ENCODE measurements at places on chromosomes 4 and X.
A peak's percentile ranks its signal among the peaks of the same experiment; 100 is the strongest.

- DNase-seq: no peak
These were observed 119.2 kb downstream of the IRF2 start for GRCh38 chr4:184355111-184355604.

- no peak for DNase-seq
These were observed 28.4 kb downstream of the CXCL1 start for GRCh38 chr4:73897380-73898136.

- no peak for DNase-seq
These were observed 13.6 kb downstream of the UVSSA start for GRCh38 chr4:1360423-1361283.

DNA sequence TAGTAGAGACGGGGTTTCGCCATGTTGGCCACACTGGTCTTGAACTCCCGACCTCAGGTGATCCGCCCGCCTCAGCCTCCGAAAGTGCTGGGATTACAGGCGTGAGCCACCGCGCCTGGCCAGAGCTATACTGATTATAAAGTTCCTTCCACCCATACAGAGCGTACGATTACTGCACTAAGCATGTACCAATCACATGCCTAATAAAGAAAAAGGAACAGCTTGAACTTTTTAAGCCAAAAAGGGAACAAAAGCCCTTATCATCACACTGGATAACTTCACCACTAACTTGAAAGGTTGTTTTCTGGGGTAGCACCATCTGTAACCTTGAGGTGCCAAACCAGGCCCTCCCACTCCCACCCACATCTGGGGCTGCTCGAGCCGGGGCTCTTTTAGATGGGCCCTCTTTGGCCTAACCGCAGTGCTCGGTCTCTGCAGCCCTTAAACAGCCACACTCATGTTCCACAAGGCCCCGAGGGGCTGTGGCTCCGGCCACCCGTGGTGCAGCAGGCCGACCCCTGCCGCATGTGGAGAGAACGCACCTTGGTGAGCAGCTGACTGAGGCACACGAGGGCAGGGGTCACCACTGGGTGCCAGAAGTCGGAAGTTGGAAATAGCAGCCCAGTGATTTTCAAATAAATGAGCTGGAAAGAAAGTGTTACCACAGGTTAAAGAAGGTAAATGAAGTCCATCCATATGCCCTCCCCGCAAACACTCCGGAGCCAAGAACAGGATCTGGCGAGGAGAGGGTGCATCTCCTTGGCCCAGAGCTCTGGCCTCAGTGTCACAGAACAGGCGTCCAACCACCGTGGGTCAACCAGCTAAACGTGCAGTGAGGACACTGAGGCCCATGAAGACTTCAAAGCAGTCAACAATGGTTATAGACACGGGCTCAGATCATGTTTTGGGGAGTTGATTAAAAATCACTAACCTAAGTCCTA is 18.4 kb downstream of the NOP14 start:
- DNase-seq: no peak

GRCh38 chrX:39194673-39195072 is 393.4 kb downstream of the MID1IP1 start:
- DNase-seq: no peak

GRCh38 chr4:72286185-72286584 is 254.4 kb downstream of the NPFFR2 start:
- no peak for DNase-seq

GRCh38 chrX:41435708-41436107 is 11.4 kb upstream of the NYX start:
- no peak for DNase-seq

DNA sequence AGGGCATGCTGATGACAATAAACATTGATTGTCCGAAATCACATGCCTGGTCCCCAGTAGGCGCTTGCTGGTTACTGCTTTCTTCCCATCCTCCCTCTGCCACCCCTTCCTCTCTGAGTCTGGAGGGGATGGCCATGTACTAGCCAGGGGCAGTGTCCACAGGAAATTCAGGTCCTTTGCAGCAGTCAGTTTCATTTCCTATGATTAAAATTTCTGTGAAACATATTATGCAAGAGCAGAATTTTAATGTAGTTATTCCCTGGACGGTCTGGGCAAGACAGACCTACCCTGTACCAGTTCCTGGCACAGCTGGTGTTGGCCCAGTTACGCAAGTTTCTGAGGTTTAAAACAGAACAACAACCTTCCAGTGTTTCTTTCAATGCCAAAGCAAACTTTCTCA is 28.2 kb upstream of the TLR2 start:
- DNase-seq: no peak

DNA sequence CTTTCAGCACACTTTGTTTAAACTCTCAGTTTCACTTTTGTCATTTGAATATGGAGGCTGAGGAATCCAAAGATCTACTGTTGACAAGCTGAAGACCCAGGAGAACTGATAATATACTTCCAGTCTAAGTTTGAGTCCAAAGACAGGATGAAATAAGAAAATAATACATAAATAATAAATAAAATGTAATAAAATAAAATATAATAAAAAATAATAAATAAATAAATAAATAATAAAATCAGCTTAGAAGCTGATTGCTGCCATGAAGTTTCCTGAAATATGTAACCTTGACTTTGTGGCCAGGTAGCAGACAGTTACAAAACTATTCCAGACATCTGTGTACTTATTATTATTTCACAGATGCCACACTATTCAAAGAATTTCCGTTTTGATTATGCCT is 55.0 kb downstream of the NPY2R start:
- DNase-seq: no peak

DNA sequence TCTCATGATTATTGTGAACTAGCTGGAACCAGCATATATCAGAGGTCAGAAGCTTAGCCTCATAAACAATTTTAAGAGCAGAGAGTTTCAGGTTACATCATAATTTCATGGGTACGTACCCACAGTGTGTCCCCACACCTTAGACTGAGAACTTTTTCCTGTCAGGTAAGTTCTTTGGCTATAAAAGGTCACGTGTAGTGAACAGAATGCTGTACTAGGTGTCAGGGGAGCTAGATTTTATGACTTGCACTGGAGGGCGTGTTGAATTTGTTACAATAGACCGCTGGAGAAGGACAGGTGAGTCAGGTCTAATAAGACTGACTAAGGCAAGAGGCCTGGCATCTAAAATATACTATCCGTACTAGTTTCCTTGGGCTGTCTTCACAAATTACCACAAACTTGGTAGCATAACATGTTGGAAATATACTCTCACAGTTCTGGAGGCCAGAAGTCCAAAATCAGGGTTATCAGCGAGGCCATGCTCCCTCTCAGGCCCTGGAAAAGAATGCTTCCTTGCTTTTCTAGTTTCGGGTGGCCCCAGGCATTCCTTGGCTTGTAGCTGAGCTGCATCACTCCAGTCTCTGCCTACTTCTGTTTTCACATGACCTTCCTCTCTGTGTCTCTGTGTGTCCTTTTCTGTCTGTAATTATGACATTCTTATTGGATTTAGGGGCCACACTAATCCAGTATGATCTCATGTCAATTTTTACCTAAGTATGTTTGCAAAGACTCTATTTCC is 512.0 kb upstream of the NR3C2 start:
- no peak for DNase-seq

DNA sequence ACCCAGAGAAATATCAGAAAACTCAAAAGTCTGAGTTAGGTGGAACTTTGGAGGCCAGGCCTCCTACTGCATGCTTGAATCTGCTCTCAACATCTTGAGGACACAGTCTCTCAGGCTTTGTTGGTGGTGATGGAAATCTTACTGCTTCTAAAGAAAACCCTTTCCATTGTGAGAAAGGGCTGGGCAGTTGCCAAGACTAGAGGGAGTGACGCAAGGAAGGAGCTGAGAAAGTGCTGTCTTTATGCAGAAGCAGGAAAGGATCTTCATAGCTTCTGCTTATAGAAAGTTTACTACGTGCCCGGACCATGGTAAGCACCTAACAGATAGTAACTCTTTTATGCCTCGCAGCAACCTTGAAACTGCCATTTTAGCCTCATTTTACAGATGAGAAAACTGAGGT is 2.4 kb upstream of the CRMP1 start:
- DNase-seq: no peak

GRCh38 chr4:127849505-127850234 is 31.0 kb upstream of the PLK4 start:
- no peak for DNase-seq

GRCh38 chrX:148854306-148854705 is 353.9 kb downstream of the AFF2 start:
- DNase-seq: no peak

GRCh38 chr4:41360921-41361793 is 104.4 kb downstream of the UCHL1 start:
- no peak for DNase-seq

GRCh38 chrX:5632887-5633286 is 595.8 kb downstream of the NLGN4X start:
- no peak for DNase-seq

GRCh38 chr4:139986106-139986505 is 167.9 kb downstream of the MAML3 start:
- DNase-seq: no peak

- DNase-seq: peak; percentile 57
These were observed 789 bp upstream of the DDX3X start for GRCh38 chrX:41333003-41333743.

- no peak for DNase-seq
These were observed 310.5 kb upstream of the DDX53 start for GRCh38 chrX:22689290-22689689.

- DNase-seq: no peak
These were observed 42.2 kb upstream of the SPP1 start for GRCh38 chr4:87933337-87933736.

DNA sequence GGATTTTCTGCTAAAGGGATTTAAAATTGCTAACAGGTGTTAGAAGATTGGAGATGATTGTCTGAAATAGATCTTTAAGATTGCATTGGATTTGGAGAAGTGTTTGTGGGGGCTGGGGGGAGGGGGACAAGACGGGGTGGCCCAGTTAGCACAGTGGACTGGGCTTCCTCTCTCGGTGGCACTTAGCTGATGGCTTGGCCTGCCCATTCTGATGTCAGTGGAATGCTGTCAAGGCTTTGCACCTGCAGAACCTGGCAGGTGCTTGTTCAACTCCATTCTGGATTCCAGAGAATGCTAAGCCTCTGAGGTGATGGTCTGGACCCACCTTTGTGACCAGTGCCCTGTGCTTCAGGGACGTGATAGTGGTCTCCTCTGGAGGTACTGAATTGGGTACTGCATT is 43.7 kb downstream of the ADD1 start:
- DNase-seq: no peak

GRCh38 chrX:10892621-10893225 is 218.4 kb upstream of the HCCS start:
- DNase-seq: no peak

DNA sequence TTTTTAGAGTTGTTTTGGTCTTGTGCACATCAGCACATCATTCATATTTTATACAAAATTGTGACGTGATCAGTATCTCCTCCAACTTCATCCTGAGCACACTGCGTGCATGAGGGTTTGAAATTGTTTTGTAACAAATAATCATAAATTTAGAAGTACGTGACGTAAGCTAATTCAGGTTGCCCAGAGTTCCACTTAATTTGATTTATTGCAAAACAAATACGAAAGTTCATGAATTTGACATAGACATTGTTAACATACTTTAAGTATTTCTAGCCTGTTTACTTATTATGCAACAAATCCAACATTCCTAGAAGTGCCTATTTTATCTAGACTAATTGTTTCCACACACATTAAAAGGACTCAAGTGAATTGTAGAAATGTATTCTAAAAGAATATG is 48.3 kb downstream of the MAP7D3 start:
- no peak for DNase-seq

DNA sequence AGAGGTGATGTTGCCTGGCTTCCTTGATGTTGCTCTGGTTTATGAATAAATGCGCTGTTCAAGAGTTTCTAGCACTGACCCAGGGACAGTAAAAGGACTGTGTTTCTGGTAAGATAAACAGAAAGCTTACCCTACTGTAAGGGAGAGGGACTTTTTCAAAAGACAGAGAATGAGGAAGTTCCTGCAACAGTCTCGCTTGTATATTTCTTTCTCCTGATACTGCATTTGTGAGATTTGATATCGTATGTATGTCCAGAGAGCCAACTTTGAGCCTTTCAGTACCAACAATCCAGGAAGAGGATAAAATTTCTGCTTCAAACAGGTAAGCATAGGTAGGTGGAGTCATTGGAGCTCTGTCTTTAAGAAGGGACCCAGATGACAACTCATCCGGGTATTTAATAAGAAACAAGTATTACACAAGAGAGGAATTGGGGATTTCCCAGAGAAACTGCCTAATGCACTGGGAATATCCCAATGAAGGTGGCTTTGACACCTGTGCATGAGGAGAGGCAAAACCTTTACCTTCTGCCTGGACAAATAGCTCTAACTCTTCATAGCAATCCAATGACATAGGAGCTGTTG is 773 bp downstream of the DAPP1 start:
- no peak for DNase-seq

- DNase-seq: peak; percentile 3
These were observed 35.3 kb downstream of the FRMD7 start for GRCh38 chrX:132092439-132093065.

DNA sequence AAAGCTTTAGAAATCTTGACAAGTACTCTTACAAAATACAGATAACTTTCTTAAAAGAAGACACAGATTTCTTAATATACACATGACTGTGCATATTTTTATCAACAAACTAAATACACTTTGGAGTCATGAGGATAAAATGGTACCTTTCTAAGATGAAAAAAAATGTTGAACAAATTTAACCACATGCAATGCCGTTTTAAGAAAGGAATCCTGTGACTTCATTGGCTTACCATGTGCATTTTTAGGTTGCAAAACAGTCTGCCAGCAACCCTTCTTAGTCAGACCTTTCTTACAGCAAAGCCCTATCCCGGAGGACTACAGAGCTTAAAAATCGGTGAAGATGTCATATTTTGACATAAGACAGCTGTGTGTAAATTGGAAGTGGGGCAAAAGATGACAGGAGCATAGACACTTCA is 51.7 kb downstream of the GASK1B start:
- DNase-seq: no peak

- no peak for DNase-seq
These were observed 119.3 kb downstream of the RASGEF1B start for GRCh38 chr4:81352446-81352835.

GRCh38 chr4:133972586-133972985 is 229.0 kb downstream of the PABPC4L start:
- no peak for DNase-seq

- DNase-seq: no peak
These were observed 37.2 kb downstream of the RTL9 start for GRCh38 chrX:110395877-110396276.

- no peak for DNase-seq
These were observed 483 bp downstream of the USP27X start for GRCh38 chrX:49879656-49880277.
